ENCODE measurements at places on chromosomes 1 and 21.

GRCh38 chr1:22639286-22639685, 2.9 kb downstream of the C1QA start:
- no peak for DNase-seq

DNA sequence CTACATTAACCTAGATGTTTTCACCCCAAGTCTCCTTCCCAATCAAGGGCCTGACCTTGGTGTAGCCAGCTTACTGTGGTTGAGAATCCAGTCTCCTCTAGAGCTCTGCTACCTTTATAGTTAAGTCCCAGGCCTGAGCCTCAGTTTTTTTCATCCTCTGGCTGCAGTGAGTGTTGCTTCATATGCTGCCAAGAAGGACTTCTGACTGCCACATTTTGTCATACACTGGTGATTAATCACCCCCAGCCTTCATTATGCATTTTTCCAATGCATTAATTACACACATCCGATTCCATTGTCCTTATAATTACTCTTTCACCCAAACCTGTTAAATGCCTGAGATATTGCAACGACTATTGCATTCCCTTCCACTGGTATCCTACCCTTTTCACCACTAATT, 66.3 kb upstream of the FGGY start:
- no peak for DNase-seq

- DNase-seq, result no peak
Measured at GRCh38 chr1:218304281-218305039, 19.4 kb downstream of the RRP15 start.

GRCh38 chr1:98668733-98669132, 7.2 kb downstream of the SNX7 start:
- no peak for DNase-seq

GRCh38 chr1:152227310-152227928, 3.4 kb upstream of the HRNR start:
- DNase-seq, result no peak

DNA sequence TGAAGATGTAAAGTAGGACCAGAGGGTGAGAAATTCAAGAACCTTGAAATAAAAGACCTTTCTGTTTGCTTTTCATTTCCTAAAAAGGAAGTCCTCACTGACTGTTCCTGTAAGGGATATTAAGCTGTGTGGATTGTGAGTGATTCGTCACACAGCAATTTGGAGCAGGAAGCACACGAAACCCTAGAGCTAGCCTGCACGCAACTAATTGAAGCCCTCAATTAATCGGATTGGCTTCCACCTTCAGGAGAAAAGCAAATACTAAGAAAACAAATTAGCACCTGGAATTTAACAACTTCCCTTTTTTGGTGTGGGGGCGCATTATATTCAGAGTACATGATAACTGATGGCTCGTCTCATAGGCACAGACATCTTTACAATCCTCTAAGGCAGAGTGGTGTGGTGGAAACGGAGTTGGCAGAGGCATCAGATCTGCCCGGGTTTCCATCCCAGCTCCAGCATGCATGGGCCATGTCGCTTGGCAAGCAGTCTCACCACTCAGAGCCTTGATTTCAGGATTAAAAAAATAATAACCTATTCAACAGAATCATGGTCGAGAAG, 95.2 kb downstream of the KCNJ15 start:
- no peak for DNase-seq

- DNase-seq, result no peak
Measured at GRCh38 chr1:161885003-161885402, 118.9 kb downstream of the ATF6 start.

GRCh38 chr1:56489695-56490094, 89.7 kb downstream of the PLPP3 start:
- no peak for DNase-seq

GRCh38 chr1:26020941-26021646, 481 bp upstream of the EXTL1 start:
- no peak for DNase-seq

DNA sequence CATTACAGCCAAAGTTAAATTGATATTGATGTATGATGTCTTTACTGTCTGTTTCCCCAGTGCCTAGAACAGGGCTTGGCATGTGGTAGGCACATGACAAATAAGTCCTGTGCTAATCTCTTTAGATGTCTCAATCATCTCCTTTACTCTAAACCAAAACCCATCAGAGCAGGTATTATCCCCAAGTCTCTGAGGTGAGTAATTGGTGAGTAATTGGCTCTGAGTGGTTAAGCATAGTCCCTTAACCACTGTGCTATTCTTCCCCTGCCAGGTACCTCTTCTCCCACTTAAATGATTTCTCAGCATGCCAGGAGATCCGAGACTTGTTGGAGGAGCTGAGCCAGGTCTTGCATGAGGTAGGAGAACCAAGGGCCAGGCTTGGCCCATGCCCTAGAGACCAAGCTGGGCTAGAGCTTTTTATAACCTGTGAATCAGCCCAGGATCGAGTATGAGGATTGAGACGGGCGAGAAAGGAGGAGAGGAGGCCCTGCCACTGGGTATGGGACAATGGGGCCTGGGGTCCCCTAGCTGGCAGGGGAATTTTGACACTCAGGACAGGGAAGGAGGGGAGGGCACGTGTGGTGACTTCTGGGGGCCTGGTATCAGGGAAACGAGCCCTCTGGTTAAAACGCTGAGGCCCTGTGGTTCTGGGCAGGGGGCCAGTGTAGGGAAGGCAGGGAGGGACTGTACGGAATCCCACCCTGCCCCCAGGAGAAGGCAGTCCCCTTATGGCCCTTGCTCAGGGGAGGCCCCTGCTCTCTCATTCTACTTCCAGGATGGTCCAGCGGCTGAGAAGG, 4.5 kb downstream of the CNKSR1 start:
- no peak for DNase-seq

- DNase-seq, result no peak
Measured at GRCh38 chr1:6099787-6100765, 54.4 kb downstream of the KCNAB2 start.

GRCh38 chr1:243715285-243715684, 134.8 kb downstream of the AKT3 start:
- DNase-seq, result no peak

- no peak for DNase-seq
Measured at GRCh38 chr1:167676205-167676915, 45.4 kb upstream of the MPZL1 start.

- DNase-seq, result no peak
Measured at GRCh38 chr1:72830606-72831390, 548.5 kb upstream of the NEGR1 start.

DNA sequence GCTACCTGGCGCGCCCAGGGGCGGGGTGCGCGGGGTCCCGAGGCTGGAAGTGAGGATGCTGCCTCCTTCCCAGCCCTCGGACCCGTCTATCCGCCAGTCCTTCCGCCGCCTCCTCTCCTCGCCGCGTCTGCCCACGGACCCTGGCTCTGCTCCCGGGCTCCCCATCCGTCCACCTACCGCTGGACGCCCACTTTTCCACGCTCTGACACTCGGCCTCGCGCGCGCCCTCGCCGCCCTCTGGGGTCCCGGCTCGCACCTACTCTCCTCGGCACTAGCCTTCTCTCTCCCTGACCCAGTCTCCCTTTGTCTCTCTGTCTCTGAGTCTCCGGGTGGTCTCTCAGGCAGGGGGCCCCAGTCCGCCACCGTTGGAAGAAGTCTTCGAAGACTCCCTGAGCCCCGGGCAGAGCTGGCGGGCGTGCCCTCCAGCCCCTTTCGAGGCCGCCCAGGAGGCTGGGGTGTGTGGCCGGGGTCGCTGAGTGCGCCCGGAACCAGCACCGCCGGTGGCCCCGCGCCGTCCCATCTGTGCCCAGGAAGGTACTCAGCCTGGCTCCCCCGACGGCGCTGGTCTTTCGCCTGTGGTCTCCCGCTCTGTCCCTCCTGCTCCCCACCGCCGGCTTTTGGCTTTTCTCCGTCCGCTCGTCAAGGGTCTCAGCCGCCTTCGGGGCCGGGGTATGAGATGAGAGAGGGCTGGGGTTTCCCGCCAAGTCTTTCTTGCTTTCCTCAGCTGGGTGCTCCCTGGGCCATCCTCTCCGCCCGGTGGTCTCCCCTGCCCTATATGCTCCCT, 610 bp downstream of the DRAXIN start:
- no peak for DNase-seq

- DNase-seq, result no peak
Measured at GRCh38 chr1:181112071-181112929, 23.8 kb downstream of the IER5 start.

- no peak for DNase-seq
Measured at GRCh38 chr21:14088391-14088790, 122.4 kb downstream of the LIPI start.

DNA sequence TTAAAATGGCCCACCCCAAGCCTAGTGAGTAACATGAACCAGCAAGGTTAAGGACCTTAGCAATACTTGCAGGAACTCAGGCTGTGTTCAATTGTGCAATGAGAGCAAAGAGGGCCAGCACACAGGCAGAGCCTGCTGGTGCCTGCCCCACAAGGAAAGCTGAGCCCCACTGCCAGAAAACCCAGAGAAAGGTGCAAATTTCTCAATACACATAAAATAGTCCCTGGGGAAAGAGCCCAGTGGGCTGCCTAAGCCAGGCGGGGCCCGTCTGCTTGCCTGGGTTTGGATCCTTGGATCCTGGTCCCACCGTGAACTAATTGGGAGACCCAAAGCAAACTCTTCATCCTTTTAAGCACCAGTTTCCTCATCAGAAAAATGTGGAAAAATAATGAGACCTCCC, 128.5 kb upstream of the CACNA1E start:
- no peak for DNase-seq

- no peak for DNase-seq
Measured at GRCh38 chr1:180165509-180166435, 11.1 kb downstream of the QSOX1 start.

DNA sequence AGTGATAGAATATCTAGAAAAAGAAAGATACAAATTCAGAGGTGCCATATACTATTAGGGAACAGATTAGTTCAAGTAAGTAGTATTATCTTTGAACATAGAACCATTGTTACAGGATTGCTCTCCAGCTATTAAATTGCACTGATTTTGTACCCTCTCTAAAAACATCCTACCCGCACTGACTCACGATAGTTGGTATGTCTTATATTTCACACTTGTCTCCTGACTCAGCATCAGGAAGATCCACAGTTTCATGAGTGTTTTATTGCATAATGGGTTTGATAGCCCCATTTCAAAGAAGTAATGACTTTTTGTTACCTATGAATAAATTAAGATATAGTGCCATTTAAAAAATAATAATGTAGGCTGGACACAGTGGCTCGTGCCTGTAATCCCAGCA, 6.0 kb downstream of the TATDN3 start:
- no peak for DNase-seq

GRCh38 chr1:201785291-201785690, 43.7 kb upstream of the IPO9 start:
- no peak for DNase-seq

DNA sequence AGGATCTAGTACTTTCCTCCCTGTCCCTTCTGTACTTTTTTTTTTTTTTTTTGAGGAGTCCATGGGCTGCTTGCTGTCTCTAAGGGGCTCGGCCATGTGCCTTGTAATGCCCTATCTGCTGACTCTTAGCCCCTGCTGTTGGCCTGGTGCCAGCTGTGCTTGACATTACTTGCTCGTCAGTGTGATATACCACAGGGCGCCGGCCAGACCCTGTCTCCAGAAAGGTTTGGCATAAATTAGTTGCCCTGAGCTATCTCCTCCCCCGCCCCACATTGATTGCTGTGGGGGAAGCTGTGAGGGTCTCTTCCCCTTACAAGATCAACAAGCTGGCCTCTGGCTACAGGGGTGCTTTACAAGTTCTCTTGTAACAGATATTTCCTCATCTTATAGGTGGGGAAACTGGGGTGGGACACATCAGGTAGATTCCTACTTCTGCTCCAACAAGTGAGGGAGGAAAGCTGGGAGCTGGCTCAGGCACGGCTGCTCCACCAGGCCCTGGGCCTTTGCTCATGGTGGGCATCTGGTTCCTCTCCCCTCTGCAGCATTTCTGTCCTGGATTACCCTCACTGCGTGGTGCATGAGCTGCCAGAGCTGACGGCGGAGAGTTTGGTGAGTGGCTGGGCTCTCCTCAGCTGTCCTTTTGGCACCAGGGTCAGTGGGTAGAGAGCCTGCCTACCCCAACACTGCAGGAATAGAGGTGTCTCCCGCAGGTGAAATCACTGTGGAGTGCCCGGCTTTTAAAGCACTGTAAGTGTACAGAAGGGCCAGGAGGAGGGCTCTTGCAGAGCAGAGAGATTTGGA, 15.6 kb downstream of the STRIP1 start:
- DNase-seq, result no peak

- no peak for DNase-seq
Measured at GRCh38 chr1:203086992-203087763, 1.4 kb upstream of the MYOG start.

GRCh38 chr1:232890340-232890943, 60.0 kb upstream of the NTPCR start:
- no peak for DNase-seq

DNA sequence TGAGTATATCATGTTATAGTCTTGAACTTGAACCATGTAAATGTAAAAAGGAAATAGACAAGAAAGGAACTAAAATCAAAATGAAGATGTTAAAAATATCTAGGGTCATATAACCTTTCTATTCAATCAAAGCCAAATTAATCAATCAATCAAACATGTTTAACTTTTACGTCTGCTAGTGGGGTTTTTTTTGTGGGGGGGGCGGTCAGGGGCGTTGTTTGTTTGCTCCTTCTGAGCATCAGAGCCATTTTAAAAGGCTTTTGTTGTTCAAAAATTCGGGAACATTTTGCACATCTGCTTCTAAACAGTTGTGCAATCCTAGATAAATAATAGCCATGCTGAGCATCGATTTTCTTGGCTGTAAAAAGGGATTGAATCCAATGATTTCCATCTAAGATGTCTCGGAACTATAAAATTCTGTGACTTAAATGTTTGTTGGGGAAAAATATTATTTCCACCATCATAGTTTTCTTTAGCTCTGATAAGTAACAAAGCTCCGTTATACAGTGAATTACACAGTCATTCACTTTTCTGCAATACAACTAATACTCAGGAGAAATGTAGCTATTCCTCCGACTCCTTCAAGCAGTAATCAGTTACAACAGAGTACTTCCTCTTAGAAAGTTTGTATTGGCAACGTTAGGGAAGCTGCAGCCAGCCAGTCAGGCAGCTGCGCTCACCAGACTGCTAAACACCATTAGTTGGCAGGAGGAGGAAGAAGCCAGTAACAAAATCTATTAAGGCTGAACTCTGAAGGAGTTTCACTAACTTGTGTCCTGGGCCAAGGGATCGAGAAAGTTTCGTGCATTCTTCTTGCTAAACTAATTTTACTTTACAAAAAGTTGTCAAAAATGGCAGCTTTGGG, 2.2 kb downstream of the SPATA6 start:
- no peak for DNase-seq

- no peak for DNase-seq
Measured at GRCh38 chr1:7594002-7594713, 176.9 kb upstream of the VAMP3 start.

DNA sequence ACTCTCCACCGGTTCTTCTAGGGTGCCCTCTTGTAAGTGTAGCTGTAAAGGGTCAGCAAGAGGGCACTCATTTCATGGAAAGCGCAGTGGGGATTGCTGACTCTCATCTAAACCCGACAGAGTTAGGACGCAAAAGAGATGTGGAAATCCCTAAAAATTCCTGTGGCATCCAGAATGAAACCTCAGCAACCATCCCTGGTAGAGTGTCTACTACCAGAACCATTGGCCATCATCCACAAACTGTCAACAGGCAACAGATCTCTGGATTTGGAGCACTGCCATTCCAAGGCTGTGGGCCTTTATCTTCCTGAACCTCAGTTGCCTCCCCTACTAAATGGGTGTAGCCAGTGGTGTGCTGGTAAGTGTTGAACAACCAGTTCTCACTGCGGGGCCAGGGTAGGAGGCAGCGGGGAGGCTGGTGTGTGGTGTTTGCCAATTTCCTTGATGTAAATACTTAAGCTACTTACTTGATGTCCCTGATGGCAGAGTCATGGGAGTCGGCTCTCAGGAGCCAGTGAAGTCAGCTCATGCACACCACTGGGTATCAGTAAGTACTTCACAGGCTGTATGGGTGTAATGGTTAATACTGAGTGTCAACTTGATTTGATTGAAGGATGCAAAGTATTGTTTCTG, 195.8 kb downstream of the KAZN start:
- DNase-seq, result no peak

Data from activated CD4-positive, alpha-beta T cell treated with anti-CD3 and anti-CD28 coated beads for 24 hours (primary cell).